ENCODE measurements at places on chromosomes 3 and 15.
A peak's percentile ranks its signal among the peaks of the same experiment; 100 is the strongest.

DNA sequence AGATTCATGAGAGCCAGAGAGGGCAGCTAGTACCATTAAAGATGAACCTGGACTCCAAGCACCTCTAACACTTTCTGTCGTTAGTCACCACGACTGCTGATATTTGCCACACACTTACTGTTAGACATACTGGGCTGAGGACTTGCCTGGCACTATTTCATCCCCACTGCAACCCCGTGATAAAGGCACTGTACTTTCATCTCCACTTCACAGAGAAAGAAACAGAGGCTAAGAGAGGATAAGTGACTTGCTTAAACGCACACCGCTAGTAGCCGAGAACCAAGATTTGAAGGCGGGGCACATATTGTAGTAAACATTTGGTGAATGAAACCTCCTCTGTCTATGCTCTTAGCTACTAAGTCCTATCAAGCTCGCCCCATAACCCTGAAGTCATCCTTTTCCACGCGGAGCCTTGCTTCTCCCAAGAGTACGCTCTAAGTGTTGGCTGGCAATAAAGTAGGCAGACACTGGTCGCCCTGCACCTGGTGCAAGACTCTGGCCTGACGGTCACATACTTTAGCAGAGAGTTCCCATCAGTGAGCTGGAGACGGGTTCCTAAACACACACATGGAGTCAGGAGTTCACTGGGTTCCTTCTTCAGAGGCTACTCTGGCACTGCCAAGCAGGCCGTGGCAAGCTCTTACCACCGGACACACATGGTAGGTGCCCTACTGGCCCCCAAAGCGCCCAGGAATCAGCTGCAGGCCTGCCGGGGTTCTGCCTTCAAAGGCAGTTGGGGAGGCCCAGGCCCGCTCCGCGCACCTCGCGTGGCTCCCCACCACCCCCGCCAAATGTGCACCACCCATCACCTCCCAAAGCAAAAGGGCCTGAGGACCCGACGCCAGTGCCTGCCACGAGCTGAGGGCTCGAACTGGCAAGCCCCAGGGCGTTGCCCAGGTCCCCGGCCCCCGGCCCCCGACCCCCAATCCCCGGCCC, 951 bp downstream of the POMGNT2 start:
- no peak for DNase-seq

- no peak for DNase-seq
Observed at GRCh38 chr3:185717627-185718402, 107.0 kb downstream of the IGF2BP2 start.

GRCh38 chr3:115913069-115913686, 289.9 kb downstream of the GAP43 start:
- DNase-seq = no peak

- no peak for DNase-seq
Observed at GRCh38 chr3:35592589-35593295, 46.6 kb upstream of the ARPP21 start.

DNA sequence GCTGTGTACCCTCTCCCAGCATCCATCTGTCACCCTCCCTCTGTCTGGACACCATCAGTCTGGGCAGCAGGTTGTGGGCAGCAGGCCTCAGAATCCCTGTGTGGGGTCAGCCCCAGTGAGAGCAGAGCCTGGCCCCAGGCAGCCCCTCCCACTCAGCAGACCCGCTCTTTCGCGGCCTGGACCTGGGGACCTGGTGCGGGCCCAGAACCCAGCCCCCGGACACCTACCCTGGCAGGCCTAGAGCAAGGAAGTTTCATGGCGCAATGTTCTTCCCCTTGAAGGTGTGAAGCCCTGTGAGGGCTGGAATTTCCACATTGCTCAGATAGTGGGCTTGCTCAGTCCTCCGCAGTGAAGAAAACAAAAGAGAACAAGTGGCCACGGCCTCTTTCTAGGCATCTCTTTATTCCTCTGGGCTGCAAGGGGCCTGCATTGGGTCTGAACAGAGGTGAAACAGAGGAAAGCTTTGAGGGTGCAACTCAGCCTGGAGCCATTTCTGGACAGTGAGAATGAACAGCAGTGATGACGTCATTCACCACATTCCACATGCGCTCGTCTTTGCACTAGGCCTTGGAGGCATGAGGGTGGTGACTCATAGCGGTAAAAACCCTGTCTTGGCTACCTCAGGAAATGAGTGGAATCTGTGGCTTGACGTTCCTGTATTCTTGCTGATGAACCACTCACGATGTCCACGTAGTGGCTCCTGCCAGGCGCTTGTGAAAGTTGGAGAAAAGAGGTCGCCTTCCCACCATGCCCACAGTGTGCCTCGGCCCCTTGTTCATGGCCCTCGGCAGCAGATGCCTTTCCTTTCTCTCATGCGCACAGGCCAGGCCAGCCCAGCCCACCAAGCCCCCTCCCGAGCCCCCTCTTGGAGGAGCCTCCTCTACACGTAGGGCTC, 66.1 kb downstream of the SLC30A4 start:
- peak; percentile 19 for DNase-seq

GRCh38 chr3:171346582-171347300, 113.5 kb downstream of the TNIK start:
- DNase-seq = no peak

DNA sequence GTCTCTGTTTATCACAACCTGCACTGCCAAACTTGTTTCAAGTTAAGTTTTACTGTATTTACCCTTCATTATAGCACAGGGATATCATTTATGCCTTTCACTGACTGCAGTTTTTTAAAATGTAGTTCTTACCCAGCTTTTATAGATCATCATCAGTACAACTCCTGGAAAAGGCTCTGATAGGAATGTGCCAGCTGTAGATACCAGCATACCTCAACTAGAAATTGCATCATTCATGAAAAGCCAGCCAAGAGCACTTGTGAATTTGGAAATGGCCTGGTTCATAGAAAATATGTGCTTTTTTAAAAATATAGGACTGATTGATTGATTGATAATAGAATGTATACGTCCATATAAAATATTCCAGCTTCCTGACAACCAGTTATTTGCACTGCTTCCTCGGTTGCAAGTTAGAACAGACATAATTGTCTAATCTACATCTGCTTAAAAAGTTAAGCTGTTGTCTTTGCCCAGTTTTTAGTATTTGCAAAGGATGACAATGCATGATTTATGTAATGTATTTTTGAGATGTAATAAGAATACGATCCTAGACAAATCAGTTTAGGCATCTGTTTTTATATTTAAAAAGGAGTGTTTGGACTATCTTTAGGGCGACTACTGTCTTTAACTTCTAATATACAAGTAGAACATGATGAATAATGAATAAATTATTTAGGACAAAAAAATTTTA, 58.5 kb downstream of the DCUN1D1 start:
- DNase-seq = no peak

DNA sequence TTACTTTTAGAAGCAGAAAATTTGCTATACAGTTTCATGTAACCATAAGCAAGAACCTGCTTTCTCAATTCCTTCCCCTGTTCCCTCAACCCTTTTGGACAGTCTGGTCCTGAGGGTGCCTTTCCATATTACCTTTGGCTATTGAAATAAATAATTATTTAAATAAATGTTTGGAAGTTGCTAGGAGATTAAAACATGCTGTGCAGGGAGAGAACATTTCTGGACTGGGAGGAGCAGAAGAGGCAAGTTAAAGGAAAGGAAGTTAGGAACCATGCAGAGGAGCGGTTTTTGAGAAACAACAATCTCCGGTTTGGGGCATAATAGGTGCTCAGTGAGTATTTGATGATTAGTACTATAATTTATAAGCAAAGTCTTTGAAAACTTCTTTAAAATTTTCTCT, 41.8 kb downstream of the ZNF609 start:
- no peak for DNase-seq

GRCh38 chr3:185943760-185944106, 5.9 kb upstream of the TRA2B start:
- no peak for DNase-seq

DNA sequence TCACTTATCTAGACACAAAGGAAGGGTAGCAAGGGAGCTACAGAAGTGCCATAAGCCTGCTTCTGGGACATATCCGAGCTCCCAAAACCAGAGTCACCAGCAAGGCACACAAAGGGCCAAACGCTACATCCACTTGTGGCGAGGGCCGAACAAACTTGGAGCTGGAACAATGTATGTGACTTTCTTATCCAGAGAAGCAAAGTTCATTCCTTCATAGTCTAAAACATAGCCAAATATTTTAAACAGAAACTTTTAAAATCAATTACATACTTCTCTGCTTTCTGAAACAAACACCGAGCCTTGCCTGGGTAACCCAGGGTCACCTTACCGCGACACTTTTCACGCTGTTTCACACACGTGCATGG, 15.9 kb downstream of the ZXDC start:
- no peak for DNase-seq

GRCh38 chr3:181265750-181266333, 276.3 kb upstream of the DNAJC19 start:
- no peak for DNase-seq

DNA sequence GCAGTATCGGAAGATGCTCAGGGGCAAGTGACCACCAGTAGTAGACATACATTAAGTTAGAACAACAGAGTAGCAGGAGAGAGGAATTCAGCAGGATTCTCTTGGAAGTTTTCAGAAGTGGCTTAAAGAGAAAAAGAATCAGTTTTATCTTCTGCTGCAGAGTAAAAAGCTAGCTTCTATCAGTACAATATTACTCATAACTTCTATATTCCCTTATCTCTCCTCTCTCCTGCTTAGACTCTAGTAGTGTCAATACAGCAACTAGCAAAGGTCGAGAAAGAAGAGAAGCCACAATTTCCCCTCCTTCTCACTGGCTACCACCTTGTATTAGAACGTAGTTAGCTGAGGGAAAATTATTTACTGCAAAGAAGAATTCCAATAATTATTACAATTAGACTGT, 539.7 kb downstream of the DIPK2A start:
- no peak for DNase-seq

DNA sequence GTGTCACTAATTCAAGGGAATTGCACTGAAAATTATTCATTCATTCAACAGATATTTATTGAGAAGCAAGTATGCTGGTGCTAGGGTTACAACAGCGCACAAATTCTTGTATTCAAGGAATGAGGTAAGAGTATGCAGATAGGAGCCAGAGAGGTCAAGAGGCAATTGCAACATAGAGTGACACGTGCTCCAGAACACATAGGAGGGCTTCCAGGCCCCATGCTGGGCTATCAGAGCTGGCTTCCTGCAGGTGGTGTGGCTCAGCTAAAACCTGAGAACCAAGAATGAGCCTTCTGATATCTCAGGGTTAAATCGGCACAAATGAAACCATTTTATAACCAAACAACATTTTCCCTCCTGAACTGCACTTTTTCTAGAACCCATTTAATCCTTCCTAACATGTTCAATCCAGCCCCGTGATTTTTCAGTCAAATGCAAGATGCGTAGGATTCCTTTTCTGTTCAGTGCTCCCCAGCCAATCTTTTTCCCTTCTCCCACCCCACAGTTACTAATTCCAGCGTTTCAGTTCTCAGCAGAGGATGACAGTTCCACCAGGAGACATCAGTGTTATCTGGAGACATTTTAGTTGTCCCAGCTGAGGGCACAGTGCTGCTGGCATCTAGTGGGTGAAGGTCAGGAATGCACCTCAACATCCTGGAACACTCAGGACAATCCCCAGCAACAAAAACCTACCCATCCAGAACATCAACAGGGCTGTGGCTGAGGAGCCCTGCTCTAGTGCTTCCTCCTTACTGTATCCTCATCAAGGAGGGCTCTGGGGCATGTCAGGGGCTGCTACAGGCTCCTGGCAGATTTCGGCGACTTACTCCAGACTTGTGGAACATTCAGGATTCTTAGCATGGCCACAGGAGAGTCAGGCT, 13.1 kb downstream of the CCR5AS start:
- DNase-seq = no peak

DNA sequence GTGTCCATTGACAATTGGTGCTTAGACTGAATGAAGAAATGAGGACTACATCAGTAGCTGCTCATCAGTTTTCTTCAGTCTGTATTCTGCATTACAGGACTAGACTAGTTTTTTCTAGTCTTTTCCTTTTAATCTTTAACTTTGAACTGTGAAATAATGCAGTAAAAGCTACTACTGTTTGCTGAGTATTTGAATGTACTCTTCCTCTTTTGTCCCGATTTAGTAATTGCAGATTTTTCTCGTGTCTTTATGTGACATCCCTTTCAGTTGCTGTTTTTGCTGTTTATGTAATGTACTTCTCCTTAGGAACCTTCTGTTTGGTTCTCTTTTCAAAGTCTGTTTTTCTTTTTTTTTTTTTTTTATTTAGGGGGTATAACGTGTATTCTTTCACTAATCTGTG, 17.4 kb downstream of the MFSD1 start:
- no peak for DNase-seq

DNA sequence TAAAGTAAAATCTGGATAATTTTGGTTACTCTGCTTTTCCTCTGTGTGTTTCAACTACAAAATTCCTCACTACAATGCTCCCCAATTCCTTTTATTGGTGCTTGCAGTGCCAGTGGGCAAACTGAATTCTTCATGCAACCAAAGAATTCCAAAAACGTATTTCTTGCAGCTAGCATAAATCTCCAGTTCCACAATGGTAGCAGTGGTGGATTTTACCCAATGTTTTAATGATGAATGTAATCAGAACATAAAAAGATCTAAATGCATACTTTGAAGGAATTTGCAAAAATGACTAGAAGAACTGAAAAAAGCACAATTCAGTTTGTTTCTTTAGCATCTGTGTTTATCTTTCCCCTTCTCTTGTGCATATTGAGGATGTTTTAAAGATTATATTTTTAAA, 359.6 kb upstream of the TPRG1 start:
- no peak for DNase-seq

- DNase-seq = no peak
Observed at GRCh38 chr3:195403244-195403643, 39.6 kb downstream of the ACAP2 start.

DNA sequence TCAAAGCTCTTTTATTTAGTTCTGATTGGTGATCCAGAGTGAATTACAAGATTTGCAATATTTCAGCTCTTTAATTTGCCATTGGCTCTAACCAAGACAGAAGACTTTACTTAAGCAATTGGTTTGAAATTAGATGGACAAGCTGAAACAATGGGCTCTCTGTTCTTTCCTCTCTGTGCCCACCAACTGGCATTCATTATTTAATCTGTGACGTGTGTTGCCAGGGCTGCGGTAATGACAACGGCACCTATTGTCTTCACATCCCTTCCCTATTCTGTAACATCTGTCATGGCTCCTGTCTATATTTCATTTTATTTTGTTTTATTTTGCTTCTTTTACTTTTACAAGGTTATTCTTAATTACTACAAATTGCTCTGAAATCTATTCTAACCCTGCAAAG, 33.9 kb downstream of the PLD1 start:
- no peak for DNase-seq

DNA sequence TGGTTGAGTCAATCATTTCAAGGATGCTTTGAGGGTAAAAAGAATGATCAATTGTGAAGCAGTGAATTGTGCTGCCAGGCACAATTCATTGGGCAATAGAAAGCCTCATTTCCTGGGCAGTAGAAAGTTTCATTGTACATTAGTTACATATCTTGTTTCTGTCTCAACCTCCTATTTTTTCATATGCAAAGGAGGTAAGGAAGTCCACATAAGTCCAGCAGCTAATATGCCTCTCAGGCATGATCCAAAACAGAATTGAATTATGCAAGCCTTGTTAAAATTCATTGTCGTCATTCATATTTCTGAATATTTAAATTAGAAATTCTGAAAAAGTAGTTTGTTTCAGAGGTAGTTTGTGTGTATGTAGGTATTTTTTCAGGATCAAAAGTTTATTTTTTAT, 65.8 kb downstream of the TFRC start:
- no peak for DNase-seq

Measured in stimulated activated CD4-positive, alpha-beta T cell treated with anti-CD3 and anti-CD28 coated beads, Interleukin-12 subunit alpha, Interleukin-12 subunit beta, amount 100 ng/mL, for 24 hours (primary cell).